ENCODE measurements at places on chromosomes 5 and 9. TPM values are rescaled to one million over a fixed set of nuclear protein-coding genes. Genes with fewer than 3 reads are reported as not detected.
A peak's percentile ranks its signal among the peaks of the same experiment; 100 is the strongest.

The HSD17B3 gene
- total RNA-seq, result 1.9 TPM

- DNase-seq, result no peak
Measured at GRCh38 chr5:159174511-159175168, 34.7 kb downstream of the RNF145 start.

- DNase-seq, result peak; percentile 32
Measured at GRCh38 chr5:75342836-75343235, 5.8 kb downstream of the HMGCR start.

DNA sequence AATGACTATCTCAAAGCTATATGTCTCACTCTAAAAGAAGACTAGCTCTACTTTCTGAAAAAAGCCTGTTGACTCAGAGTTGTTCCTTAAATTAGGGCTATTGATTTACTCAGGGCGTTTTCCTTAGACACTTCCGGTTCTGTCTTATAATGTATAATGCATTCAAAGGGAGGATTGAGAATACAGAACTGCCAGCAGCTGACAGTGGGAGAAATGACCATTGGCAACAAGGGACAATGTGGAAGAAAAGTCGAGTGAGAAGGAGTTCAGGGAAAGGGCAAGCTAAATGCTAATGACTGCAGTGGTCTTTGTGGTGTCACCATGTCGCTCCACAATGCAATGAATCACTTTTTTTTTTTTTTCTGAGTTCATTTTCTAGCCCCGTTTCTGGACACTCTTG, 65.7 kb upstream of the ANKH start:
- DNase-seq, result no peak

GRCh38 chr5:43646992-43647391, 44.0 kb downstream of the NNT start:
- no peak for DNase-seq

The CREBRF gene
- 3.0 TPM for total RNA-seq

Data from M059J (cell line).